ENCODE measurements at places on chromosomes 13 and 19.

DNA sequence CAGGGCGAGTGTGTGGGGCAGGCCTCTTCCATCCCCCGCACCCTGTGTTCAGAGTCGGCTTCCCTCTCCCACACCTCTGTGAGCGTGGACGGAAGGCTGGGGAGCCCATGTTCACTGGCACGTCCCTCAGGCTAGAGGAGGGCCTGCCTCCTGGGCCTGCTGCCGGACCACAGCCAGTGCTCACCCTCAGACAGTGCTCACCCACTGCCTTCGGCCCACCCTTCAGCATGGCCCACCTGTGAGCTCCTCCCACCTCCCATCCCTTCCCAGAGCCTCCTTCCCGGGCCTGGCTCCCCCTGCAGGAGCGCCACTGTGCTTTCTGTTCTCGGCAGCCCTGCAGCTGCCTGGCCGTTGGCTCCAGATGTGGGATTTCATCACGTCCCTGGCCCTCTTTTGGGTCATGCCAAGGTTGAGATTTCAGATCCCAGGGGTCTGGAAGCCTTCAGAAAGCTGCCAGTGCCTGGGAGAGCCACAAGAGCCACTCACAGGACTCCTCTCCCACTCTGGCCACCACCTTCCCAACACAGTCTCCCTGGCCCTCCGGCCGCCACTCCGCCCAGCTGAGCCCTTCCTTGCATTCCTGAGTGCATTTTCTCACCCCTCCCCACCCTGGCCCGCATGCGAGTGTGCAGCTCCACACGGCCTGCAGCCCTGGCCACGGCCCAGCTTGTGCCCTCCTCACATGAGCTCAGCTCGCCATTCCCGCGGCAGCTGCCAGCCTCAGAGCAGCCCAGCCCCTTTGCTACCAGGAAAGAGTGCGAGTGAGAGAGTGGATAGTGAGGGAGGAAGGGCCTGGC is 25.3 kb downstream of the CAPN12 start:
- peak; percentile 85 for DNase-seq

DNA sequence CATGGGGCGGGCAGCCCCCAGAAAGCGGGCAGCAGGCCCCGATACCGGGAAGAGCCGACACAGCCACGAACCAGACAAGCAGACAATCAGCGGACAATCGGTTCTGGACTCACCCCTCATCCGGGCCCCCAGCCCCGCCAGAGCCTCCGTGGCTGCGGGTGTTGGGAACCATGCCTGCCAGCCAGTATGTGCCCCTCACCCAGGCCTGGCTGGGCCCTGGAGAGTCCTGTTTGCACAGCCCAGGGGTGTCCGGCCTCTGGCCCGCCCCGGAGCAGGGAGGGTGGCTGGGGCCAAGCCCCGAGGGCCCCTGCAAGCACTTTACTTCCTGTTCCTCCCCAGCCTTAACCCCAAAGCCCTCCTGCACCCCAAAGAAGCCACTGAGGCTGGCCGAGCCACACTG is 7.8 kb downstream of the PODNL1 start:
- no peak for DNase-seq

DNA sequence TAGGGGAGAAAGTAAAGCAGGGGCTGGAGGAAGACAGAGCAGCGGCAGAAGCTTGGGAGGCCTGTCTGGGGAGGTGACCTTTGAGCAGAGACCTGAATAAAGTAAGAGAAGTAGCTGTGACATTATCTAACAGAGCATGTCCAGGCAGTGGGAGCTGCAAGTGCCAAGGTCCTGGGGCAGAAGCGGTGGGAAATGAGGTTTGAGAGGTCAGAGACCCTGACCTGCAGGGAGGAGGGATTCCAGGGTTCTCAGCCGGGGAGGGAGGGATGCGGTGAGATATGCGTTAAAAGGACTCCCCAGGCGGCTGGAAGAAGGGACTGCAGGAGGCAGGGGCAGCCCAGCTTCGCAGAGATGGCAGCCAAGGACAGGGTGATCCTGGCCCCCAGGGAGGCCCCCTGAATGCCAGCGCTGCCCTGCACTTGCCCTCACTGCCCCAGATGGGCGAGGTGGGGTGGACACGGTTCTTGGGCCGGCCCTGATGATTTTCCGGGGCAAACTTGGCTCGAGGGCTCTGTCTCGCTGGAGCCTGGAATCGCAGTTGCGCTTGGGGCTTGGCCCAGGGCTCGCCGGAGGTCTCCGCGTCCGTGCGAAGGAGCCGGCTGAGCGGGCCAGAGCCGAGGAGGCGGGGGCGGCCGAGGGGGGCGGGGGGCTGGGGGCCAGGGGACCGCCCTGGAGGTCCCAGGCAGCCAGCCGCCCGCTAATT is 3.2 kb downstream of the CRLF1 start:
- no peak for DNase-seq

DNA sequence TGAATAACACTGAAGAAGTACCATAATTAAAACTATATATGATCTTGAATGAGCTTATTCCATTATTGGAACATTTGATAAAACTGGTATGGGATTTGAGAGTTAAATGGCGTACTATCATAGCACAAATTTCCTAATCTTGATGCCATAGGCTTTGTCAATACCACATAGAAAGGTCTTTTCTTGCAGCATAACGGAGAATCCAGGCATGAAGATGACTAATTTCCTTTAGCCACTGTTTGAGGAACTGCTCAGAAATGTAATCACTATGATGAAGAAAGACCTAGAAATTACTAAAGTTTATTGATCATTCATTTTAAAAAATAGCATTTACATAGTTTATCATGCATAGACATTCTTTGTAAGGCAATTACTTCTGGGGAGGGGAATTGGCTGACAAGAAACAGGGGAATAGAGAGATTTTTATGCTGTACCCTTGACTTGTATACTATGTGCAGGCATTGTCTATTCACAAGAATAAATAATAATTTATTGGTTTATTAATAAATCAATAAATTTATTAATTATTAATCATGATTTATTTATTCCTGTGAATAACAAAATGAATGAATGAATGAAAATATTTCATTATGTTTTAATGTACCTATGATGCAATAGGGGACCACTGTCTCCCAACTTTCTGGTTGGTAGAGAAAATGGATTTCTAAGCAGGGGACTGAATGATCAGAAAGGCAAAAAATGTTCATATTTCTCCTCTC is 2676.6 kb downstream of the PCDH9 start:
- DNase-seq, result no peak
